CD14-positive monocyte (primary cell): ENCODE measurements at places on chromosomes 2 and 18.
A peak's percentile ranks its signal among the peaks of the same experiment; 100 is the strongest.

- no peak for DNase-seq
These were observed 417.0 kb downstream of the GALR1 start for GRCh38 chr18:77666613-77667012.

DNA sequence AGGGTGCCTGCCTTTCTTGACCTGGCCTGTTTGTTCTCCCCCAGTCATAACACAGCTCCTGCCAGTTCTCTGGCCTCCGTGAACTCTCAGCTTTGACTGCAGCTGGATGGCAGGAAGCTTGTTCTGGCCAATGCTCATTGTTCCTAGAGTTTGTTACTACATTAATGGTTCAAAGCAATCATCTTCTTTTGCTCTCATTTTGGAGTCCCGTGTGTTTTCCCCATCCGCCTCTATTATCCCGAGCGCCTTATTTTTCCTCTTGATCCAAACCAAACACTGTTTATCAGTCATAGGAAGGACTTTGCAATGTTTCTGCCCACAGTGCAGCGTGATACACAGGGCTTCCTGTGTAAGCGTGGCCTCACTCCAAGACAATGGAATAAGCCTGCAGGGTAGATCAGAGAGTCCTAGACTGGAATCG, 184.3 kb upstream of the APCDD1 start:
- DNase-seq, result no peak

DNA sequence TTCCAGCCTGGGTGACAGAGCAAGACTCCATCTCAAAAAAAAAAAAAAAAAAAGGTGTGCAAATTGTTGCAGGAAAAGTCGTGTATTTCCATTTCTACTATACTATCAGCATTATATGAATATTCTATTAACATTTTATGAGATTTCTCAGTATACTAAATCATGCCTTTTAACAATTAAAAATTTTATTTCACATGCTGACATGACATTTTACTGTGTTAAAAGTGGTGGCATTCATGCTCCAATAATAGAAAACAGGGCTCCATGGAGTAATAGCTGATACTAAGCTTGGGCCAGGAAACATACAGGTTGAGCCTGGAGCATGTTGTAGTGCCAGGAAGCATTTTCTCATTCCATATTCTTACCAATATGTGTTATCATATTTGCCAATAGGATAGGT, 141.4 kb downstream of the SPAG16 start:
- no peak for DNase-seq

DNA sequence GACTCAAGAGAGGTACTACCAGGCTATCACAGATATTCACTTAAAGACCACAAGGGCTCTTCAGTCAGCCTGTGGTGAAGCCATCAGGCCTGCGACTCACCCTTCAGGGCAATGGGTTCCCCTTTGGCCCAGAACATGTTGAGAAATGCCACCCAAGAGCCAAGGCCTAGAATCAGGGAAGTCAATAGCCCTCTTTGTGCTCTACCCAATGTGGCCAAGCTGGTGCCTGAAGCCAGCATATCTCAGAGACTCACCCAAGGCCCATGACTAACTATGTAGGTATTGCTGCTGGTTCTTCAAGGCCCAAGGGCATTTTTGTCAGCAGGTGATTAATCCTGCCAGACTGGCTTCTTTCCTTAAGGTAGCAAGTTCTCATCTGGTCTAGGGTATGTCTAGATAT, 338.9 kb upstream of the SETBP1 start:
- no peak for DNase-seq

DNA sequence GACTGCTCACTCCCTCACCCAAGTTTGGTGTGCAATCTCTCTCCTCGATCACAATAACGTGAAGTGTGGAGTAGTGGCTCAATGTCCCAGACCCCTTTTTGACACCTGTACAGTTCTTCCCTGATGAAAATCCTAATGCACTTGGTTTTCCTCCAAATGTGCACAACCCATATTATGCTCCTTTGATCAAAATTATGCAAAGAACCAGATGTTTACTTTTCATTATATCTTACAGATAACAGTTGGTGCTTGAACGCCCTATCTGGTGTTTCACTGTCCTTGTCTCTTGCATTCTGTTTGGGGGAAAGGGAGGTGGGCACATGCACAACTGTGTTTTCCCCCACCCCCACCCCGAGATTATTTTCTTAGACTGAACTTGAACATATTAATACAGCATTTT, 85.0 kb upstream of the CREB1 start:
- DNase-seq, result no peak

DNA sequence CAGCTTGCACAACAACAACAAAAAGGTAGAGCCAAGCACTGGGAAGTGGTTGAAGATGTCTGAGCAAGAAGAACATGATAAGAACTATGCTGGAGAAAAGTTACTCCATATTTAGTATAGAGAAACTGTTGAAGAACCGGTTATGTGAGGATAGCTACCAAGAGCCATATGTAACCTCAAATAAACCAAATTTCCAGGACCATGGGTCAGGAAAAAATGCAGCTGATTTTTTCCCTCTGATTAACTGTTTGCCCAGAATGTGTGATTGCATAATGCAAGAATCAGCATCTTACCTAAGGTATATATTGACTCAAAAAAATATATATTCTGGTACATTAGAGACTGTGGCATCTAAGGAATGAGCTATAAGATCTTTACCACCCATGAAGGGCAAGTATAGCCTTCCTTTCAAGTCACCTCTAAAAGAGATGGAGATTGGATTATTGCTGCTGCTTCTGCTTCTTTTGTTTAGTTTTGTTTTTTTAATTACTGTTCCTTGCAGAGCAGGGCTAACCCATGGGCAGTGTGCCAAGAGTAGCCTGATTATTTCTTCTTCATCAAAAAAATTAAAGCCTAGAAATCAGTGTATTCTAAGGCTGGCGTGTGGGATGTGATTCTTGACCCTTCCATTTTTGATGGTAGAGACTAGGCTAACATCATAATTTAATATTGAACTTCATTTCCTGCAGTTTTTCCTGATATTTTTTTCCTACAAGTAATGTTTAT, 76.9 kb upstream of the MAP3K20 start:
- DNase-seq, result no peak

- no peak for DNase-seq
These were observed 148.8 kb downstream of the EPHA4 start for GRCh38 chr2:221423210-221423804.

DNA sequence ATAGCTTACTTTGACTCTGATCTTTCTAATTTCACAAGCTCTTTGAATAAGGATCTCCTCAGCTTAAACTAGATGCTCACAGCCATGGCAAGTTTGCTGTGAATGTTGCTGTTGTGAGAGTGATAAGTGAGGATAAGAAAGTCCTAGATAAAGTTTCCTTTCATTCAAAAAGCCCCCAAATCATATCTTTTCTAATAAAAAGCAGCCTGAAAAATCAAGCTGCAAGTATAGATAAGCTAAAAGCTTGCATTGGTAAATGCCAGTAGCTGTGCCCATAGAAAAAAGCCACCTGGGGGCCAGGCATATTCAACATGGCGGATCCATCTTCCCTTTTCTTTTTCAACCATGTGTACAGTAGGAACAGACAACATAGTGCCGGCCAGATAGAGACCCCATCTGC, 4.3 kb downstream of the NLRC4 start:
- DNase-seq, result no peak

DNA sequence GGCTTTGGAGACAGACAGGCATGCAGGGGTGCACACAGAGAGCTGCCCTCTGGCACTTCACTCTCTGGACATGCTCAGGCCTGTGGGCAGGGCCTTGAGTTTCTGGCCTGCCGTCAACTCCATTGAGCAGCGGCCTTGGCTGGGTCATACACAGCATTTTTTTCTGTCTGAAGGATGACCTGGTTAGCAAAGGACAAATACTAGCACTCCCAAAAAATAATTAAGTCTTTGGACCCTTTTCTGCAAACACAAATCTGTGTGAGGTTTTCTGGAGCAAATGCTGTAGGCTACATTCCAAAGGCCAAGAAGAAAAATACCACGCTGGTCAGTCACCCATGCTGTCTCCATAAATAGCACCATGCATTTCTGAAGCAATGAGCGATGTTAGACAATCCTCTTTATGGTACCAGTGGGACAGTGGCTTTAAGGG, 124.7 kb upstream of the CTAGE1 start:
- no peak for DNase-seq

- peak; percentile 14 for DNase-seq
These were observed 601.1 kb downstream of the ARHGAP15 start for GRCh38 chr2:143730155-143730952.

DNA sequence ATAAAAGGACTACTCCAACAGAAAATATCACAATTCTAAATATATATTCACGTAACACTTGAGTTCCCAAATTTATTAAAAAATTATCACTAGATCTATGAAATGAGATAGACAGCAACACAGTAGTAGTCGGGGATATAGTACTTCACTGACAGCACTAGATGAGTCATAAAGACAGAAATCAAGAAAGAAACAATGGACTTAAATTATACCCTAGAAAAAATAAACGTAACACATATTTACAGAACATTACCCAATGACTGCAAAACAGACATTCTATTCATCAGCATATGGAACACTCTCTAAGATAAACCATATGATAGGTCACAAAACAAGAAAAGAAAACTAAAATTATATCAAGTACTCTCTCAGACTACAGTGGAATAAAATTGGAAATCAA, 429.4 kb downstream of the MBD2 start:
- DNase-seq, result no peak

DNA sequence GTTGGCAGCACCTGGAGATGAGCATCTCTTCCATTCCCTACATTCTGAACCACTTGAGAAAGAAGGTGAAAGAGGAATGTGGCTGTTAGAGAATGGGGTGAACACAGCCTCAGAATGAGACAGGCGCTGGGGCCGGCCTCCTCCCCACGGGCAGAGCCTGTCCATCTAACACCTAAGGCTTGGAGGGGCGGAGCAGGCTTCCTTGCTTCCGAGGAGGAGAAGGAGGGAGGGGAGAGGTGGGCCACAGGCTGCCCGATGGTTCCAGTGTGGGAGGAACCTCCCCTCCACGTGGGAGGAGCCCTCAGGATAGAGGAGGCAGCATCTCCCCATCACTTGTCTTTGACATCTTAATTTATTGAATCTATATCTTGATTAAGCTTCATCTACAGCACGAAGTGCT, 68.6 kb downstream of the CIB4 start:
- DNase-seq, result no peak

GRCh38 chr2:37551783-37552182, 119.7 kb downstream of the CDC42EP3 start:
- DNase-seq, result no peak

- no peak for DNase-seq
These were observed 528.6 kb upstream of the ID2 start for GRCh38 chr2:8153258-8153718.

GRCh38 chr2:218019411-218020060, 16.7 kb upstream of the TNS1 start:
- peak; percentile 36 for DNase-seq

- DNase-seq, result no peak
These were observed 1549.7 kb upstream of the ACVR2A start for GRCh38 chr2:146295080-146295670.

GRCh38 chr18:68699043-68699442, 15.9 kb downstream of the TMX3 start:
- DNase-seq, result no peak

GRCh38 chr2:24203787-24204150, 28.9 kb downstream of the FAM228A start:
- no peak for DNase-seq

GRCh38 chr2:22683914-22684313, 701.1 kb upstream of the KLHL29 start:
- no peak for DNase-seq

DNA sequence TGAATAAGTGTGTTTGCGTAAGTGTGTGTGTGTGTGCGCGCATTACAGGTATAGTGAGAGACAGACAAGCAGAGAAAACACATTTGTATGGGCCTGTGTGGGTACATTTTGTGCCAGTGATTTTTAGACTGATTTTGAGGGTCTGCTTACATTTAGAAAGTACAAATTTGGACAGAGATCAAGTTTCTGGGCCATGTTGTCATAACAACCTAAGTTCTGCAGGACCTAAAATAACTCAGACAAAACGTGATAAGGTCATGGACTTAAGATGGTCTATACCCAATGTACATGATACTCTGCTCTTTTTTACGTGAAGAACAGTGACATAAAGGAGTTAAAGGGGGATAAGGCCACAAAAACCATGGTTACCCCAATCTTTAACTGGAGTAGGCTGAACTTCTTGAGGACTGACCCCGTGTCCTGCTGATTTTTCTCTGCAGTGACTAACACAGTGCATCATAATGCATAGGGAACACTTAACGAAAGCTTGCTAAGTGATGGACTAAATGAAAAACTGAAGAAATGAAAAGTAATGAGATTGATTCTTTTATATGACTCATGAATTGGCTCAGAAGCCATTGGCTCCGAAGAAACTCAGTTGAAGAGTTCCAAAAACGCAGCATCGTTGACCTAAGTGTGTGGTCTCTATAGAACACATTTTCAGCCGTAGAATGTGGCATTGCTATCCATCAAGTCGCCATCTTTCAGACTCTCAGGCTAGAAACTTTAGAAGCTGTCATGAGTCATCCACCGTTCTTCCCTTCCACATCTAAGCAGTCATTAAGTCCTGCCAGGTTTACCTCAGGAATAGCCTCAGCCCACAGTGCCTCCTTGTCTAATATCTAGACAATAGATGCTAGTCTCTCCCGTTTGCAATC, 61.6 kb upstream of the NCOA1 start:
- no peak for DNase-seq

GRCh38 chr2:174603280-174603679, 5.7 kb upstream of the WIPF1 start:
- peak; percentile 60 for DNase-seq

DNA sequence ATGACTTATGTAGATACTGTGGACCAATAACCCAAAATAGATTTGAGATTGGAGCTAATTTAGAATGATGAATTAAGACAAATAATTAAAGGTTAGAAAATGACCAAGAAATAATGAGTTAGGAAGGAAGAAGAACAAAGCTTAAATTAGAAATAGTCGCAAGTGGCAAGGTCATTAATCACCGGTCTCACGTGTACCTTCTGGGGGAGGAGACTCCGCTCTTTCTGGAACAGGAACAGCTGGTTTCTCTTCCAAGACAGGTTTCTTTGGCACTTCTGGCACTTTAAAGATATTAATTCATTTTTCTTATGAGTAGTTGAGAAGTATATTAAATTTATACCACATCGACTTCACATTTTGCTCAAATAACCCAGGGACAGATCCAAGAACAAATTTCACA, 156.7 kb downstream of the TTN start:
- no peak for DNase-seq

- no peak for DNase-seq
These were observed 2.8 kb upstream of the BBS5 start for GRCh38 chr2:169476459-169476858.

DNA sequence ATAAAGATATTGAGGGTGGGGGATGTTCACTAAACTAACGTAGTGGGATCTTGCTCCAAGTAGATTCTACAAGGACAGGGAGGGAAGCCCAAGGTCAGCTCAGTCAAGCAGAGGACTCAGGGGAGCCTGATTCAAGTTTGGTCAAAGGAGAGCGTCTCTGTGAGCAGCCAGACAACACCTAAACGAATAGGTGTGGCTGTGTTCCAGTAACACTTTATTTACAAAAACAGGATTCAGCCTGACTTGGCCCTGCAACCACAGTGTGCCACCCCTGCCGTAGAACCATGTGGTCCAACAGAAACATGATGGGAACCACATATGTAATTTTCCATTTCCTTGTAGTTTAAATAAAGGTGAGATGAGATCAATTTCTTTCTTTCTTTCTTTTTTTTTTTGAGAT, 18.1 kb upstream of the FZD5 start:
- DNase-seq, result no peak

GRCh38 chr2:150681120-150681804, 193.8 kb upstream of the RND3 start:
- DNase-seq, result no peak
